ENCODE measurements at places on chromosomes 13 and 19. TPM values are rescaled to one million over a fixed set of nuclear protein-coding genes. Genes with fewer than 3 reads are reported as not detected.

DPRX gene
- total RNA-seq: not detected

IL12RB1 gene
- total RNA-seq: 1.1 TPM

KLK3 gene
- total RNA-seq: 2.5 TPM

TNNT1 gene
- total RNA-seq: 0.69 TPM

DNA sequence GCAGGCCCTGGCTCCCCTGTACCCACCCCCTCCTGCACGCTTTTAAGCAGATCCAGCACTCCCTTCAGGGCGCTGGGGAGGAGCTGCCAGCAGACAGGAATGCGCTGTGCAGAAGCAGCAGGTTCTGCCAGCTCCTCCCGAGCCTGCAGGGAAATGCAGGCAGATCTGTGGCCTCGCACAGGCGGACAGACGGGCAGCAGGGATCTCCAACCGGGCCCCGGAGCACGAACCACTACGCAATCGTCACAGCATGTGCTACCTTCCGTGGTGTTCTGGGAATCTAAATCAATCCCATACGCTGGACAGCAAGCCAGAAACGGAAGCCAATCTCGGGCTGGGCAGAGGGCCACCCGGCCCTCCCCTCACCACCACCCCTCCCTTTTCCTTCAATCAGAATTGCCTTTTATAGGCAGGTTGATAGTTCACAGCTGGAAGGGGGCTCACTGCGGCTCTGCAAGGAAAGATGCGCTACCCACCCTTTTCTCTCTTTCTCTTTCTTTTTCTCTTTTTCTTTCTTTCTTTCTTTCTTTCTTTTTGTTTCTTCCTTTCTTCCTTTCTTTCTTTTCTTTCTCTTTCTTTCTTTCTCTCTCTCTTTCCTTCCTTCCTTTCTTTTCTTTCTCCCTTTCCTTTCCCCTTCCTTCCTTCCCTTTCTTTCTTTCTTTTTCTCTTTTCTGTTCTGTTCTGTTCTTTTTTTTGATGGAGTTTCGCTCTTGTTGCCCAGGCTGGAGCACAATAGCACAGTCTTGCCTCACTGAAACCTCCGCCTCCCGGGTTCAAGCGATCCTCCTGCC lies 99.9 kb downstream of the GNG7 start:
- no peaks in the 10 kb centered on the region for H3K27me3 ChIP-seq
- H3K4me1 ChIP-seq: peaks cover 3% of the 10 kb centered on the region
- H3K36me3 ChIP-seq: no peaks in the 10 kb centered on the region
- H3K4me3 ChIP-seq: peak overlapping the region; percentile 9
